ENCODE measurements at places on chromosomes 11 and 22.

GRCh38 chr11:88501541-88501940 lies 164.0 kb upstream of the CTSC start:
- DNase-seq = no peak

GRCh38 chr11:92751594-92751993 lies 217.9 kb upstream of the MTNR1B start:
- DNase-seq = no peak

- DNase-seq = no peak
Measured at GRCh38 chr11:16786131-16786530, 47.7 kb downstream of the C11orf58 start.

DNA sequence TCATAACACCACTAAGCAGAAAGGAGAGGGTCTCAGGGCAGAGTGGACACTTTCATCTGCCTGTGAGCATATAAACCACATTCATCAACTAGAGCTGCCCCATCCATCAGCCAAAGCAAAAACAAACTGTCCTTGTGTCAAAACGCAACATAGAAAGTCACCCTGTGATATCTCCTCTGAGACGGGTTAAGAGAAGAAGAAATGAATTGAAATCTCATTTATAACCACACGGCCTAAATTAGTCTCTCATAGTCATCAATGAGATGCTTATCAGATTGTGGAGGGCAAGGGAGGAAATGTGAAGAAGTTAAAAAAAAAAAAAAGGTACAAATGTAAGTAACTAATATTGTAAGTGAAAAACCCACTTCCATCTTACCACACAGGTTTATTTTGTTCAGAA lies 75.7 kb downstream of the SIK3 start:
- no peak for DNase-seq

DNA sequence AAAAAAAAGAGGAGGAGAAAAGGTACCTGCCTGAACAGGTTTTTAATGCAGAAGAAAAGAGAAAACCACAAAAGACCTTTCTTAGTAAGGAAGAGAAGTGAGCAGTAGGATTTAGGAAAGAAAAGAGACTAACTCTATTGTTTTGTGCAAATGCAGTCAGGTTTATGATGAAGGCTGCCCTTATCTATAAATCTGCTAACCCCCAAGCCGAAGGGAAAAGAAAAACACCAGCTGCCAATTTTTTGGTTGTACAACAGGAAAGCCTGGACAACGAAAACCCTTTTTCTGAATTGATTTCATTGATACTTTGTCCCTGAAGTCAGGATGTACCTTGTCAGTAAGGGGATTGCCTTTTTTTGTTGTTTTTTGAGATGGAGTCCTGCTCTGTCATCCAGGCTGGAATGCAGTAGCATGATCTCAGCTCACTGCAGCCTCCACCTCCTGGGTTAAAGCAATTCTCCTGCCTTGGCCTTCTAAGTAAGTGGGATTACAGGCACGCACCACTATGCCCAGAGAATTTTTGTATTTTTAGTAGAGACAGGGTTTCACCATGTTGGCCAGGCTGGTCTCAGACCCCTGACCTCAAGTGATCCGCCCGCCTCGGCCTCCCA lies 21.2 kb downstream of the POLD4 start:
- no peak for DNase-seq

- no peak for DNase-seq
Measured at GRCh38 chr11:20355221-20356219, 8.0 kb upstream of the HTATIP2 start.

DNA sequence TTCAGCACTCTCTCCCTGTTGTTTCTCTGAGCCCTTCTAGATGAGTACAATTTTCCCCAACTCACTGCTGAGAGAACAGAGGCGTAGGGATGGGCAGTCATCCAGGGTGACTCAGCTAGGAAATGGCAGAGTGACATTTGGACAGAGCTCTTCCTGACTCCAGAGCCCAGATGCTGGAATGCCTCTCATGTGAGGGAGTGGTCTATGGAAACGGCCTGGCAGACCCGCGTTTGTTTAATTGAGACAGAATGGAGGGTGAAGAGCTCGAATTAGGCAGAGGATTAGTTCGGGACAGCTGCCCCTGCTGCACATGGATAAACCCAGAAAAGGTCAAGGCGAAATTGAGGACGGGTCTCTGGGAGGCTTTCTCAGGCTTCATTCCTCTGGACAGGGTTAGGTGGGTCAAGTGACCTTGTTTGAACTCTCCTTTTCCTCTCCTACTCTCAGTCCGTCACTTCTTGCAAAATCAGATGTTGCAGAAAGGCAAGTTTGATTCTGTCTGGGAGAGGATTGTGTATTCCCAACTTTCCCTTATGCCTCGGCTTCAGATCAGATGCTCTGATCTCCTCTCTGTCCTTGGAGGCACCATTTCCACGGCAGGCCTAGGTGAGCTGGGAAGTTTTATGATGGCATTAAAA lies 7.6 kb upstream of the LMO2 start:
- no peak for DNase-seq

GRCh38 chr11:102886999-102887398 lies 12.2 kb upstream of the MMP12 start:
- no peak for DNase-seq

DNA sequence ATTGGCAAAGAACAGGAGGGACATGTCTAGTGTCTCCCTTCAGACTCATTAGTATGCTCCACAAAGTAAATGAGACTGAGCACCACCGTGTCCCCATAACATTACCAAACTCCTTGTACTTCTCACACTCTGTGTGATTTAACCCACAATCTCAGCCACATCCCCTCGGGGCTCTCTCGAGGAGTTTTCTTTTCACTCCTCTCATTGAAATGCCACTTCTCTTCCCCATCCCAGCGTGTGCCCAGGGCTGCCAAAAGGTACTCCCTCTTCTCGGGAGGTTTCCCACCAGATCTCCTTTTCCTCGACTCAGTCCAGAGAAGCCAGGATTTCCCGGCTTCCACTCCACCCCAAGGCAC lies 1.1 kb downstream of the RBFOX2 start:
- DNase-seq = no peak

DNA sequence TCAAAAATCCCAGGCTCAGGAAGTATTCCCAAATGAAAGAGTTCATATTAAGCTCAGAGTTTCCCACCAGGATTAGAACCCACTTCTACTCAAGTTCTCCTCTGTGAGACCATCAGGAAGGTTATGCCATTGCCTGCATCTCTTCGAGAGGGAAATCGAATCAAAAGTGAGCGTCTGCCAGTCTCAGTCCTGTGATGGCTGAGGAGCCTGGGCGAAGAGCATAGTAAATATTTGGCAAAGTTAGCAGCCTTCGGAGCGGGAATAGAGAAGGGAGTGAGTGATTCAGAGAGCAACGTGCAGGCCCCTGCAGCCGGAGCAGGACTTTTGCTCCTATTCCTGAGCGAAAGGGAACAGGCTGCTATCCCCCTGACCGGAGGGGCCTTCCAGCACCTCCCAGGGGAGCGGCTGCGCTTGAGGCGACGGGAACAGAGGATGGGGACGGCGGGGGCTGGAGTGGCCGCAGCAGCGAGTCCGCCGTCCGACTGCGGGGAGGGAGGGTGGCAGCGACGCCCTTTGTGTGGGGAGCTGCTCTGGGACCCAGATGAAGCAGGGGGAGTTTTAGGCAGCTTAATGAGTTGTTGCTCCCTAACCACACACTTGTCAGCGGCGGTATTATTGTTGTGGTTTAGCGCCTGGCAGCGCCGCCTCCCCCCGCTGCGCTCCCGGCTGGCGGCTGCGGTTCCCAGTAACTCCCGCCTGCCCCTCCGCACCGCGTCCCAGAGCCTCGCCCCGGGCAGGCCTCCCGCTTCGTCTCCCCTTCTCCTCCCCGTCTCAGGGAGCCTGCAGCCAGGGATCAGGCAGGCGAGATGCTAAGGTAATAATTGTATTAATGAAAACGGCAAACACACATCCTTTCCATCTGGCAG lies 21.7 kb upstream of the NRGN start:
- no peak for DNase-seq

DNA sequence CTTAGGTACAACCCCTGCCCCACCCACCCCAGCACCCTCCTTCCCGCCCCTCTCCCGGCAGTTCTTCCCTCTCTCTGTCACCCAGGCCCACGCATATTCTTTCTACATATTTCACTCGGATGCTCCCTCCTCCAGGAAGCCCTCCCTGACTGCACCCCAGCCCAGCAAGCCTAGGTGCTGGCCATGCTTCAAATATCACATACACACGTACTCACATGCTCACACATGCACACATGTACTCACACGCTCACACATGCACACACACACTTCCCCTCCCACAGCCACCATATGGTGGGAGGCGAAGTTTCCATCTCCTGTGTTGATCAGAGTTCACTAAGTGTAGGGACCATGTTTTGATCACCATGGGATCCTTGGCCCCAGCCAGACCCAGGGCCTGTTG lies 90.4 kb downstream of the WNT7B start:
- no peak for DNase-seq

- no peak for DNase-seq
Measured at GRCh38 chr11:61472282-61472681, 36.3 kb upstream of the LRRC10B start.

DNA sequence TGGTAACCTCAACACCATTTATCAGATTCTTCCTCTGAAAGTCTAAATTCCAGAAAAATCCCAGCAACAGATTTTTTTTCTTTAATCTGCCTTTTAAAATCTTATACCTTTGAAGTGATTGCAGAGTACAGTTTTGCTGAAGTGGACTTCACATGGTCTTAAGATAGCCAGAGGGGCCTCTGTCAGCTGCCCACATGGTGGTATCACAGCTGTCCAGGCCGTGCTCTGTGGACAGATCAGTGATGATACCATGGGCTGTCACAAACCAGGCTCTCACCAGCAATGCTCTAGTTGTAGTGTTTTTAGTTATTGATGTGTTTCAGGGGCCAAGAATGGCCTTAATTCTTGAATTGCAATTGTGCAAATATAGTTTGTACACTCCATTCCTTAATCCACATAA lies 44.0 kb downstream of the PARVA start:
- no peak for DNase-seq

DNA sequence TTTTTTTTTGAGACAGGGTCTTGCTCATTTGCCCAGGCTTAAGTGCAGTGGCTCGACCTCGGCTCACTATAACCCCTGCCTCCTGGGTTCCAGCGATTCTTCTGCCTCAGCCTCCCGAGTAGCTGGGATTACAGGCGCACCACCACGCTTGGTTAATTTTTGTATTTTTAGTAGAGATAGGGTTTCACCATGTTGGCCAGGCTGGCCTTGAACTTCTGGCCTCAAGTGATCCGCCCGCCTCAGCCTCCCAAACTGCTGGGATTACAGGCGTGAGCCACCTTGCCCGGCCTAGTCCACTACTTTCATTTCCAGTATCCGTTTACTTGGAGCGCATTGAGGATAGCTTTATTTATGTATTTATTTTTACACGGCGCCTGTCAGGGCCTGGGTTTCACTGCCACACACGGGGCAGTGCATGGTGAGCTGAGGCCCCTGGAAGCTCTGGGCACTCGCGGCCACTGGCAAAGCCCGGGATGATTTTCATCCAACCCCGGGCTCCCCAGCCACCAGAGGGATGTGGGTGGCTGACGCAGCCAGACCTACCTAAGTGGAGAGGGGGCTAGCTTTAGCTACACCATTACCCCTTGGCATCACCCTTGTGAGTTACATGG lies 6.1 kb upstream of the MCAM start:
- DNase-seq = no peak

DNA sequence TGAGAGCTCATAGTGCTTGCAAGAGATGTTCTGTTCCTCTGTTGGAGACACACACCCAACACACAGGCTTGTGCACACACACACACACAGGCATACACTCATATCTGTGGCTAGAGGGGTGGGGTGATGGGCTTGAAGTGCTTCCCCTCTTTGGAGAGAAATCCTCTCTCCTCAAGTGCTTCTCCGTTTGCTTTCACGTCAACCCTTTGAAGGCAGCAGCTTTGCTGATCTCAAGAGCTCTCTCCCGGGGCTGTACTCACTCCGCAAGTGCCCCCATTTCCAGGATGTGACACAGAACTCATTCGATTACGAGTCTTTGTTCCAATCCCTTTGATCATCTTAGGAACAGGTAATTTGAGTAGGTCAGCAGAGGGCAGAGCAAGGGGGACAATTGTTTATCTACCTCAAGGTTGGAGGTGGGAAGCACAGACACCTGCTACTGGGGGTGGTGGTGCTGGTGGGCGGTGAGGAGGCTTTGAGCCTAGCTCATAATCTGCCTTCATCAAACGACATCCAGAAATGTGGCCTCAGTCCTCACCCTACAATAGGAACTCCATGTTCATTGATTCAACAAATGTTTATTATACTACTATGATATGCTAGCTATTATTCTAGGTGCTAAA lies 529.8 kb upstream of the CADM1 start:
- no peak for DNase-seq

- DNase-seq = no peak
Measured at GRCh38 chr11:12184699-12185098, 74.3 kb downstream of the MICAL2 start.

GRCh38 chr11:12329797-12330196 lies 47.6 kb upstream of the PARVA start:
- DNase-seq = no peak

GRCh38 chr11:77126861-77127234 lies 1.2 kb upstream of the MYO7A start:
- DNase-seq = no peak

GRCh38 chr11:101583251-101584128 lies at the start of gene TRPC6:
Gene TRPC6 (minus strand): TSS chr11:101584007. CDS start chr11:101583503, 504 bp downstream.
- no peak for DNase-seq

DNA sequence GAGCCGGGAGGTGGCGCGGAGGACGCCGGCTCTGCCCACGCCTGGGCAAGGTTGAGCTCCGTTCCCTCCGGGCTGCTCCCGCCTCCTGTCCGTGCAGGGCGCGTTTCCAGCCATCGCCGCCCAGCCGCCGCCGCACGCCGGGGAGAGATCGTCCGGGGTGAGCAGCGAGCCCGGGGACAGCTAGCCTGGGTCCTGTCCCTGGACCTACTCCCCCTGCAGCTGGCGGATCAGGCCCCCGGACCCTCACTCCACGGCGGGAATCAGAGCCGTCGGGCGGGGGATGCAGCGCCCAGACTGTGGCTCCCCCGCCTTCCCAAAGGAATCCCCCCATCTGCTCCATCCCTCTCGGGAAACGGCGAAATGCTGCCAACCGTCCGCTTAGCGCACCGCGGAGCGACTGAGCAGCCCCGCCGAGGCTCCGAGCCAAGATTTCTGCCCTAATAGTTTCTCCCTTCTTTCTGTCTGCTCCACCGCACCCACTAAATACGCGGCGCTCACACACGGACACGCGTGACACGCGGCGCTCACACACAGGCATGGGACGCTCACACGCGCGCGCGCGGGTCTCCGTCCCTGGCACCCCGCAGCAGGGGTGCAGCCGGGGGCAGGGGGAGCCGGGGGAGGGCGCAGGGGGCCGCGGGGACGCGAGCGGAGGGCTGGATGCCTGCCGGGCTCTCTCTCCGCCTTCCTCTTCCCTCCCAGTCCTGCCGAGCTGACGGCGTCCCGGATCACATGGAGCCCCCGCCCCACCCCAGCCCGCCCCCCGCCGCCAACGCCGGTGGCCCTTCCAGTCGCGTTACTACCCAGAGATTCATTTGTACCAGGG lies at the start of gene KCNJ5:
KCNJ5 (plus strand) TSS at position 814 of the 826 bp plus-strand sequence. CDS start 19,918 bp downstream, outside the sequence.
- no peak for DNase-seq

- DNase-seq = no peak
Measured at GRCh38 chr11:36023922-36024321, 80.1 kb downstream of the LDLRAD3 start.
